ENCODE measurements at places on chromosomes 6 and 20. TPM values are rescaled to one million over a fixed set of nuclear protein-coding genes. Genes with fewer than 3 reads are reported as not detected.

- DNase-seq, result no peak
Measured at GRCh38 chr6:46828939-46829338, 35.8 kb downstream of the MEP1A start.

DNA sequence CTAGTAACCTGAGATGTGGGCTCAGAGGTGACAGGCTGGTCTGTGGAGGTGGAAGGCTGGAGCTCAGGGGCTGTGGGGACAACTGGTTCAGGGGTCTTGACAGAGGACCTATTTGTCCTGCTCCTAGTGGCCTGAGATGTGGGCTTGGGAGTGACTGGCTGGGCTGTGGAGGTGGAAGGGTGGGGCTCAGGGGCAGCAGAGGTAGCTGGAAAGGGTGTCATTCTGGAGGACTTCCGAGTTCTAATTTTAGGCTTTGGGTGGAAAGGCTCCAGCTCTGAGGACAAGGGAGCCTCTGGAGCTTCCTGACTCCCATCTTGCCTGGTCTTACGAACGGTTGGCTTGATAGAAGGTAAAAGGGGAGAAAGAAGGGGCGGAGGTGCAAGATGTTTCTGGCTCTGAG, 11.5 kb downstream of the MDC1 start:
- DNase-seq, result no peak

- DNase-seq, result no peak
Measured at GRCh38 chr6:116924245-116924644, 47.2 kb downstream of the RFX6 start.

DNA sequence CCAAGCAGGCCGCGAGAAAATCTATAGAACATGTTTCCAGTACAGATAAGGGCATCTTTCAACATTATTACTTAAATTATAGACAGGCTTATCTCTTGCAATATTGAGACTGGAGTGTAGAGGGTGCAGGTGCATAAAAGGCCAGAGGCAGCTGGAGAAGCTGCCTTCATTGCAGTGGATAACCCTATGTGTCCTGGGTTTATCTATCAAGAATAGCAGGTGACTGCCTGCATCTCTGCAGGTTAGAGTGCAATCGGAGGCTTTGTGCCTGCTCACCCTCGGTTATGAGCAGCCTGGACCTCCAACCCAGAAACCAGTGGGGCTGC, 28.7 kb upstream of the ECI2 start:
- DNase-seq, result no peak

DNA sequence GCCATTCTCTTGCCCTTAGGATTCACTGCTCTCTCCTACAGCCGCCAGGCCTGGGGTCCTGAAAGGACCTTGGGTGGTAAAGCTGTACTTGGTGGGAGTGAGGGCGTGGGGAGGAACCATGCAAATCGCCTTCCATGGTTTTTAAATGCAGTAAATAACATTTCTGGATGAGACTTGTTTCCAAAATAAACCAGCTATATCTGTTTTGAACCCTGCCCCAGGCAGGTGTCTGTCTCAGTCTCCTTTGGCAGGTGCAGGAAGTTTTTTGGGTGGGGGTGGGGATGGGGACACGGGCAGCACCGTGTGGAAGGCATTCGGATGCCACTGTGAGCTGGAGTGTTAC, 14.3 kb downstream of the ITPA start:
- no peak for DNase-seq

DNA sequence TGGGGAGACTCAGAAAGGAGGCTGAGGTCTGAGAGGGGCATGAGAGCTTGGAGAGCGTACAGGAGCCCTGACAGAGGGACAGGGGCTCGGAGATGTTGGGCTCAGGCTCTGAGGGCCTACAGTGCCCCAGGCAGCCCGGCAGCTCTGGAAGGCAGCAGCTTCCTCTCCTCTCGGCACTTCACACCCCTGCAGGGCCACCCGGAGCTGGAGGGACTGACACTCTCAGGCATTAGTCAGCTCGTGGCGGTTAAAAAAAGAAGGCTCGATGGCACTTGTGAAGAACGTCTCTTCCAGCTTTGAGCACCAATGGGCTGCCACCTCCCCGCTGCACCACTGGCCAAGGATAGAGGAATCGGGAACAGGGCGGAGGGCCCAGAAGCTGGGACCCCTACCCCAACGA, 62.6 kb upstream of the SIRPA start:
- DNase-seq, result no peak

- no peak for DNase-seq
Measured at GRCh38 chr6:3857468-3858456, 8.6 kb downstream of the FAM50B start.

GRCh38 chr20:52747845-52748284, 224.3 kb upstream of the TSHZ2 start:
- DNase-seq, result peak; percentile 78

GRCh38 chr6:2818593-2818992, 23.1 kb downstream of the SERPINB1 start:
- DNase-seq, result no peak

DNA sequence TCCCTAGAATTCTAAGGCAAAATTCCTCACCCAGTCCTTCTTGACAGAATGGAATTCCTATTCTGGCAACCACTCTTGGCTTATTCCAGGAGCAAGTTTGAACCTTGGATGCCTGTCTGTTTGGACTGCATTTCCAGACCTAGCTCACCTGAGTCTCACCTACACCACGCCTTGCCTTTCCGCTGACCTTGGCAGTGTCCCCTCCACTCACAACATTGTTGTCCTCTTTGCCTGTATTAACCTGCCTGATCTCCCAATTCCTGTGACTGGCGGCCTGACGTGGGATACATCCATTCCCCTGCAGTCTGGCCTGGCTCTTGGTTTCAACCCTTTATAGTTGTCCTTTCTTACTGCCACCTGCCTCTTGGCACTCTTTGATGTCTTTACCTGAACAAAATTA, 281.4 kb upstream of the SOX4 start:
- no peak for DNase-seq

DNA sequence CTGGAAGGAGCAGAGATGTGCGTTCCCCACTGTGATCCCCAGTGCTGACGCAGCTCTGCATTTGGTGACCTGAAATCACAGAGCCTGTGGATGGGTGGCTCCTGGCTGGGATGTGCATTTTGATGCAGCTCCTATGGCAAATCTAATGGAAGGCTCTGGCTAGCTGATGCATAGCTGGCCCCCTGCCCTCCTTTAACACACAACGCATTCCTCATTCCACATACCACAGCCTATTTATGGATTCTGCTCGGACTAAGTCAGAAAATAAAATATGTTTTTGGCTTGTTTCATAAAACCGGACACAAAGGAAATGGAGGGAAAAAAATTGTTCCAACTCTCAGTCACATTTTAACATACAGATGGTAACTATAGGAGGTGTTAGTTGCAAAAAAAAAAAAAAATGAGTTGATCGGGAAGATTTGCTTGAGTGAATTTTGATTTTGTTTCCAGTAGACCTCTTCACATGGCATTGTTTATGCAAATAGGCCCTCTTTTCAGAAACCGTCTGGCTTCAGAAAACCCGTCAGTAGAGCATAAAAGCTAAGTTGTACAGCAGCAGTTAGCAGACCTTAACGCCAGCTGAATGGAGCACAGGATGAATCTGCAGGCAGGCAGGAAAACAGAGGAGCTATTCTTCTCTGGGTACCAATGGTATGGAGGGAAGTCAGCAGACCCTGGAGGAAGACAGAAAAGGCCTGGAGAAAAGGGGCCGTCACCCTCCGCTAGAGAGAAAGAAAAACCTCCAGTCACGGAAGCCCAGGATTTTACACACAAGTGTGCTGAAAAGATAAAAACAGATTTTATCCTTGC, 215.4 kb downstream of the HDGFL1 start:
- peak; percentile 65 for DNase-seq

DNA sequence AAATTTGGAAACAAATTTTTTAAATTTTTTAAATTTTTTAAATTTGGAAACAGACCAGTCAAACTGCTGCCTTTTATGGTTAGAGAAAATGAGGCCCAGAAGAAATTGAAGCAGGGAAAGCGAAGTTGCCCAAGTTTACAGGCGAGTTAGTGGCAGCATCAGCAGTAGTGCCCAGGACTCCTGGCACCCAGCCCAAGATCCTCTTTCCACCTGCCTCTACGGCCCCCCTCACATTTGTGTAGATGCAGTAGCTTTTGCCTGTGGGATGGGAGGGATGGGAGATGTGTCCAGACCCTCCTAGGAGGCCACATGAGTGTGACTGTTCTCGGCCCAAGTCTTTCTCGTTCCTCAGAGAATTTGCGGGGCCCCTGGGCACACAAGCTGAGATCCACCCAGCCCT, 49.8 kb downstream of the HNF4A start:
- DNase-seq, result no peak

- DNase-seq, result peak; percentile 51
Measured at GRCh38 chr6:125995972-125996580, 9.7 kb downstream of the TRMT11 start.

DNA sequence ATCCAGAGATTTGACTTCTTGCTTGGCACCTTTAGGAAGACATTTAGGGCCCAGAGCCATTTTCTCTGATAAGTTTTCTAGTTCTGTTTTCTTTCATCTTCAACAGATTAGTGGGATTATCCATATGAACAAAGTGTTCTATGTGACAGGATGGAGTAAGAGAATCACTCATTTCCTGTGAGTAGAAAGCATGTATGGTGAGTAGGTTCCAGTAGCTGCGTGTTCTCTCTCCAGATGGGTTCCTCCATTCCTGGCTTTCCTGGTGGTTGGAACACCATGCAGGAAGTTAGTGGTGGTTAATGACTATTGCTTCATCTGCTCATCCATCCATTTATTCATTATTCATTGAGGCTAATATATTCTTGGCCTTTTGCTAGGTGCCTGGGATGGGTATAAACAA, 54.0 kb downstream of the EFCAB8 start:
- DNase-seq, result no peak

DNA sequence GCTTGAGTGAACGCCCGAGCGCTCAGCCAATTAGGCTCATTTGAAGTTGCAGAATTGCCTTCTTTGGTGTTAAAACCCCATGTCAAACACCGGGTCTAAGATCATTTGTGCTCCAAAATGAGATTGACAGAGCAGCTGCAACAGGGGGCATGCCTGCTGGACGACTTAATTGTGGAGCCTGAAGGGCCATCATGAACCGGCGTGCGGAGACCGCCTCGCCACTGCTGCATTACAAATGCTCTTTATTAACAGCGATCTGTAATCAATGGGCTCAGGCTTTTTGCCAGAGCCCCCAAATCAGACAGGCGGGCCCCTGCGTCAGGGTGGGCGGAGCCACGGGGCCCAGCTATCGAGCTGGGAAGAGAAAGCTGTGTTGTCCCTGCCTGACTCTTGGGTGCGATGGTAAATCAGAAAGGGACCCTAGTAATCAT, 183.2 kb downstream of the SIM1 start:
- DNase-seq, result peak; percentile 18

- DNase-seq, result no peak
Measured at GRCh38 chr6:138618168-138618567, 118.9 kb upstream of the NHSL1 start.

GRCh38 chr20:56778765-56779195, 149.7 kb downstream of the TFAP2C start:
- no peak for DNase-seq

DNA sequence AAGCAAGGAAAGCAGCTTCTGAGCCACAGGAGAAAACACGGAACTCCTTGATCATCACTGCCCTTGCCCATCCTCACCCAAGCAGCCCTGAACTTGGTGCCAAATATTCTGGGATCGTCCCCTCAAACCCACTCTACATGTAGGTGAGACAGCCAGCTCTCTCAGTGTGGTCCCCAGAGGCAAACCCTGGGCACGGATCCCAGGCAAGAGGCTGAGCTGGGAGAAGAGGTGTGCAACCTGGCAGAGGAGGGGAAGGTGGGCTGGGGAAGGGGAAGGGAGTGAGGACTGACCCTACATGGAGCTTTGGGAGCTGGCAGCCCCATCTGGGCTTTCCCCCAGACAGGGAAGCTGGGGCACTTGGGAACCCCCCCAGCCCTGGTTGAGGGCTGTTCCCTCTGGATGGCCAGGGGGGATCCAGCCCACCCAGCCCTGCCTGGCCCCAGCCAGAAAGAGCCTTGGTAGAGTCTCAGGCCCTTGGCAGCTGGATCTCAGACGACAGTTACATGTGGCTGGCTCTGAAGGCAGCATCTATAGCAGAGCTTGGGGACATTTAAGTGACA, 186.2 kb upstream of the CST7 start:
- DNase-seq, result no peak

- no peak for DNase-seq
Measured at GRCh38 chr6:144485531-144485930, 200.4 kb downstream of the UTRN start.

DNA sequence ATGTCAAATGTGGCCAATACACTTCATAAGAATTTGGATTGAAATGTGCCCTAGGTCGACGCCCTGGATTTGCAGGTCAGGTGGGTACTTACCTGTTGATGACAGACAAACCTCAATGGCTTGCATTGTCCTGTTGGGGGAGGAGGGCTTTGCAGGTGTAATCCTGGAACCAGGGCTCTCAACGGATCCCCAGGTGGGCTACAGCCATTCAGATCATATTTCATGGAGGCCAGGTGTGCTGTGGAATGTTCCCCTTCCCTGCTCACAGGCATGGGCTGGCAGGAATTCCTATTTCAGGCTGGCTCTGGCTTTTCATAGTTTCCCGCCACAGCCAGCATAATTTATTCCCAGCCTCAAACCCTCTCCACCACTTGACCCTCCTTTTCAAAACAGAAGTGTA, 254.7 kb downstream of the SMOC2 start:
- DNase-seq, result no peak

- no peak for DNase-seq
Measured at GRCh38 chr20:60202046-60202445, 243.8 kb downstream of the CDH26 start.

- DNase-seq, result no peak
Measured at GRCh38 chr6:34475767-34476328, 10.0 kb downstream of the PACSIN1 start.

- DNase-seq, result peak; percentile 89
Measured at GRCh38 chr20:50186151-50186885, 4.3 kb upstream of the CEBPB start.

- no peak for DNase-seq
Measured at GRCh38 chr20:24909086-24909780, 39.8 kb upstream of the CST7 start.

DNA sequence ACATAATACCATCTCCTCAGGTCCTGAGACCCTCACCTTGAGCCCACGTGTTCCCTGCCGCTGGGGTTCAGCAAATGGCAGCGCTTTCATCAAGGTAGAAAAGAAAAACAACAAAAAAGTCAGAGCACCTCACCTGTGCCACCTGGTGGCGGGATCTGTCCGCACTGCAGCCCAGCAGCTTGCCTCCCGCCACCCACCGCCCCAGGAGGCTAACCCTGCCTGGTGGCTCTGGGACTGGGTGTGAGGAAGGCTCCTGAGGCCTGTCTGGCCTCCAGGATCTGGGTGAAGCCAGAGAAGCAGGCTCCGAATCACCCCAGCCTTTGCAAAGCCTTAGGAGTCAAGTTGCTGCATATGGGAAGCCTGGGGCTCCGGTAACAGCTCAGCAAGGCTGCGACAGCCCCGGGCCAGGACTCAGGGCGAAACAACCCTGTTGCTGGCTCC, 270.8 kb downstream of the BMP7 start:
- peak; percentile 4 for DNase-seq

- DNase-seq, result peak; percentile 54
Measured at GRCh38 chr6:5054245-5054873, 30.8 kb upstream of the PPP1R3G start.

Gene PRDM1
- 5.6 TPM for polyA plus RNA-seq

Gene IL17F
- not detected for polyA plus RNA-seq

Gene CCM2L
- polyA plus RNA-seq, result 4.8 TPM

Gene UST
- polyA plus RNA-seq, result 6.3 TPM

Gene POU5F1
- polyA plus RNA-seq, result 0.73 TPM

Gene ANKRD66
- polyA plus RNA-seq, result 0.51 TPM

Gene IYD
- not detected for polyA plus RNA-seq

Gene PXDC1
- 201 TPM for polyA plus RNA-seq

Gene GINS1
- 7.7 TPM for polyA plus RNA-seq

Gene WFDC12
- polyA plus RNA-seq, result not detected

Gene ELOVL4
- 2.0 TPM for polyA plus RNA-seq

Gene LY6G6D
- polyA plus RNA-seq, result not detected
